Activated CD8-positive, alpha-beta memory T cell treated with anti-CD3 and anti-CD28 coated beads for 24 hours (primary cell): ENCODE measurements at places on chromosomes 5 and 9.

- DNase-seq: no peak
Measured at GRCh38 chr9:129270903-129271431, 92.9 kb upstream of the IER5L start.

DNA sequence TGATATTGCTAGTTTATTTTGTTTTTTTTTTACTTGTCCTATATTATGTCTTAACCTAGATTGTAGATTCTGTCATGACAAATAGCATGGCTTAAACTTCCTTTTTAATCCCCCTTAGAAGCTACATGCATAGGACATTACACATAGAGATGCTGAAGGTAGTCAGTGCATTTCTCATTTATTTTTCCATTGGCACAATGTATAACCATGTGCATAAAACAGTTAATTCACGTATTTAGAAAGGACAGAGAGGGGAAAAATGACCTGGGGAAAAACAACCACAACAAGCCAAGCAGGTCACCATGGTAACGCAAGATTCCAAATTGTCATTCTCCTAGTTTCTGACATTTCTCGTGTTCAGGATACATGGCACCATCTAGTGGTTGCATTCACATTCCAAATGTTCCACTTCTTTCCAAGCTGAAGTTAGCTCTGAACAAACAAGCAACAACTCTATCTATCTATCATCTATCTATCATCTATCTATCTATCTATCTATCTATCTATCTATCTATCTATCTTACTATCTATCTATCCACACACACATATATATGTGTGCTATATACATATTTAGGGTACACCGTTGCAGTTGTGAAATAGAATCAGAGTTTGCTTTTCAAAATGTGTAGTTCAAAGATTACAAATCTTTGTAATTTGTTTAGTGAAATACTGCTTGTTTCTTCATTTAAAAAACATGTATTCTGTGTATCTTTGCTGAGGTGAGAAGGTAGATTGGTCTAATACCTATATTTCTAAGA, 487.2 kb upstream of the ST8SIA4 start:
- DNase-seq: no peak

- no peak for DNase-seq
Measured at GRCh38 chr9:116599342-116599884, 87.7 kb upstream of the TRIM32 start.

- no peak for DNase-seq
Measured at GRCh38 chr5:79962575-79963222, 28.4 kb downstream of the MTX3 start.

GRCh38 chr9:112863746-112864145, 26.9 kb downstream of the SLC46A2 start:
- DNase-seq: no peak

DNA sequence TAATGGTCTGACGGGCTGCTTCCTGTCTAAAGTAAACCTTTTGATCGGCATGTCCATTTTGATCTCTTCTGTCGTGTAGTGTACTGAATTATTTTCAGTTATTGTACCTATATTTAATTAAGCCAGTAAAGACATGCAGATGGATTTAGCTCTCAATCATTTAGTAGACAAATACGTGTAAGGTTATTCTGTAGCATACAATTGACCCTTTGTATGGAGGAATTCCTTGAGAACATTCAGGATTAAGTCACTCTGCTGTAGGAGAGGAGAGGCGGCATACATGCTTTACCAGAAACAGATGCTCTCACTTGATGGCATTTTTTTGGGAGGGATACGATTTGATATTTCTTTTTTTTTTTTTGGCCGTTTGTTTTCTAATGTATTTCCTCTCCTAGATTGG, 141.0 kb downstream of the PBX3 start:
- no peak for DNase-seq
